ENCODE measurements at places on chromosomes 16 and 17. TPM values are rescaled to one million over a fixed set of nuclear protein-coding genes. Genes with fewer than 3 reads are reported as not detected.

FGF11 gene
- 5.3 TPM for total RNA-seq

PDILT gene
- total RNA-seq: not detected

HOXB1 gene
- not detected for total RNA-seq

LLGL2 gene
- total RNA-seq: 1.2 TPM

LGALS9 gene
- 5.5 TPM for total RNA-seq
